Activated CD4-positive, alpha-beta T cell treated with anti-CD3 and anti-CD28 coated beads, Interleukin-2, Interleukin-4, amounts not matched to agents 100 ng/mL and 50 ng/mL, durations not matched to agents 16 hours and 8 hours (primary cell): ENCODE measurements at places on chromosomes 4 and X.

- DNase-seq = no peak
These were observed 24.2 kb downstream of the ARHGAP6 start for GRCh38 chrX:11641349-11642065.

- no peak for DNase-seq
These were observed 263.6 kb upstream of the CTSO start for GRCh38 chr4:156217236-156217635.

GRCh38 chr4:7218686-7219085, 26.3 kb downstream of the SORCS2 start:
- no peak for DNase-seq

DNA sequence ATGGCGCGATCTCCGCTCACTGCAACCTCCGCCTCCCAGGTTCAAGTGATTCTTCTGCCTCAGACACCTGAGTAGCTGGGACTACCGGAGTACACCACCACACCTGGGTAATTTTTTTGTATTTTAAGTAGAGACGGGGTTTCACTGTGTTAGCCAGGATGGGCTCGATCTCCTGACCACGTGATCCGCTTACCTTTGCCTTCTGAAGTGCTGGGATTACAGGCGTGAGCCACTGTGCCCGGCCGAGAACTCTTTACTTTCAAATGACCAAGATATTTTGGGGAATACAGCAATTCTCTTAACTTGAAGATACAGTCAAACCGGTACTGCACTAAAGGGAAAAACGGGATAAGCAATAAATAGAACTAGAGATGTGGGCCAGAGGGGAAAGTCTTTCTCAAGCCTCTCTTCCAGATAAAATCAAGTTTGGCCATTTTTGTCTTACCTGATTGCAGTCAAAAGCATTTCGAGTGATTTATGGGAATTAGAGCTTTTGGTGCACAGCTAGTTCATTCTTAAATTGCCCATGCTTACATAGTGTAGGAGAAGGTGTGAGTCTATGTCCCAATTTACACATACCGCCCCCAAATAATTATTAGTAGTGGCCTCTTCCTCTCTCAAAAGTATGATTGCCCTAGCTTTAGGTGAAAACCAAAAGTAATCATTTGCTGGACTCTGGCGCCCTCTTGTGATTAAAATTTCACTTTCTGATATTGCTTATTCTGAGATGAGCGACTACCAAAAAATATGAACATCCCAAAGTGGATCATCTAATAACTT, 53.2 kb upstream of the ABCG2 start:
- peak; percentile 64 for DNase-seq

- DNase-seq = no peak
These were observed 95.0 kb downstream of the ZNF827 start for GRCh38 chr4:145843639-145844038.
